ENCODE measurements at places on chromosomes 3 and 15. TPM values are rescaled to one million over a fixed set of nuclear protein-coding genes. Genes with fewer than 3 reads are reported as not detected.

Gene CLDN11
- 3.3 TPM for total RNA-seq

Gene PPM1L
- 6.1 TPM for total RNA-seq

Gene GRK7
- total RNA-seq: not detected

Gene SCAANT1
- not detected for total RNA-seq

Gene C3orf22
- total RNA-seq: not detected

Gene DNAH12
- 0.05 TPM for total RNA-seq

Gene SLC28A2
- total RNA-seq: under 0.01 TPM

Gene CHRM5
- not detected for total RNA-seq

Gene SNX33
- 7.1 TPM for total RNA-seq

Gene SERPINI2
- total RNA-seq: not detected

Gene RBMS3
- 14.9 TPM for total RNA-seq

Gene RHOV
- not detected for total RNA-seq

Gene CACNA2D2
- 0.17 TPM for total RNA-seq

Gene CLRN1
- not detected for total RNA-seq

Gene ACP3
- total RNA-seq: 2.1 TPM

Gene TTLL3
- 4.9 TPM for total RNA-seq

Gene SCN5A
- total RNA-seq: 0.14 TPM

Gene SI
- total RNA-seq: not detected

Gene SLC15A2
- 0.79 TPM for total RNA-seq

Gene KNSTRN
- 9.0 TPM for total RNA-seq
